ENCODE measurements at places on chromosomes 16 and 17. TPM values are rescaled to one million over a fixed set of nuclear protein-coding genes. Genes with fewer than 3 reads are reported as not detected.

RPRML gene
- 0.44 TPM for total RNA-seq

GAST gene
- total RNA-seq, result not detected

SLC46A1 gene
- total RNA-seq, result 8.6 TPM

KCNH6 gene
- 0.64 TPM for total RNA-seq

FOXN1 gene
- total RNA-seq, result 0.69 TPM

GPR179 gene
- 0.09 TPM for total RNA-seq

NOG gene
- total RNA-seq, result not detected

EMP2 gene
- total RNA-seq, result 84.3 TPM

DERL2 gene
- 43.9 TPM for total RNA-seq

CACNA1G gene
- 0.12 TPM for total RNA-seq

NR1D1 gene
- 14.8 TPM for total RNA-seq

RNF157 gene
- 17.5 TPM for total RNA-seq

MMP28 gene
- total RNA-seq, result 82.4 TPM

ARMC5 gene
- total RNA-seq, result 9.9 TPM

CTRB1 gene
- total RNA-seq, result 0.67 TPM

Measured in mucosa of descending colon (tissue), 3 donors.